Nucleus accumbens (tissue), 56 donors: ENCODE measurements at places on chromosomes 7 and 10.

DNA sequence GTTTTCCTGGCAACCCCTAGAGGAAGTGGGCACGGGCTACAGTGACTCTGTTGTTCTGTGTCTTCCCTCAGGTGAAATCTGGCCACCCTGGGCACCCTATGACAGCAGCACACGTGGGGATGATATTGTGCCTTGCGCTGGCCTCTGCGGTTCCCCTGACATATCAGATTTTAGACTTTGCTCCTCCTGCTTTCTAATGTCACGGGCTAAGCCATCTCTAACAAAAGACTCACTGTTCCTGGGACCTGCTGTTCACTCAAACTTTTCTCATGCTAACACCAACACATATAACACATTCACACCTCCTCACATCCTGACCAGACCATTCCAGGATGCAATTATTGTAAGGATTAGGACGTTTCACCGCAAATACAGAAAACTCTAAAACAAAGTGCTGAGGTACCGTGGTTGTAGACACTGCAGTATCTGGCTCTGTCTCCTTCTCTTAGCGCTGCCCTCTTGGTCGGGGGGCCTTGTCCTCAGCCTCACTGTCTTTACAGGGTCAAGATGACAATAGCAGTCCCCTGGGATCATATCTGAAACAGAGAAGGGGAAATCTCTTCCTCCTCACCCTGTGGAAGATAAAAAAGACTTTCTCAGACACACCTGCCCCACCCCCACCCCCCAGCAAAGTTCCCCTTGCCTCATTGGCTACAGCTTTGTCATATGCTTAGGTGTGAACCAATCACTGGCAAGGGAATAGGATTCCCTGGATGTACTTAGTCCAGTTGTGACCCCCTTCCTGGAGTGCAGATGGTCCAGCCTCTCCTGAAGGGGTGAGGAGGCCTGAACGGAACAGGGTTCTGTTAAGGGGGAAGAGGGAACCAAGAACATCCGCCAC is 14.1 kb downstream of the CHN2 start:
- DNase-seq: no peak

DNA sequence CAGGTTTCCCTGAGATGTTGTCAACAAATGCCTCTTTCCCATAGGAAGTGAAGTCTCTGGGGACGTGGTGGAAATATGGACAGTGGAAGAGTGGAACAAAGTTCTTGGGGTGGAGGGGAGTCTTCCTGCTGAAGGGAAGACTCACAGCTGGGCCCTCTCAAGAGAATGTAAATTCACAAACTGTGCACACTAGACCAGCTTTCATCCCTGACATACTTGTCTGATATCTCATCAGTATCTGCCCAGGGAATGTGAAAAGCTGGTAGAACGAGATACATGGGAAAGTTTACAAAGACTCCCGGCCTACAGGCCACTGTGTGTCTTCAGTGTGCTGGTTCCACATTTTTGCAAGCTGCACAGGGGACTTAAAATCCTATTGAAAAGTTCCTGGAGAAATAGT is 16.7 kb upstream of the CCDC3 start:
- no peak for DNase-seq

- DNase-seq: no peak
Observed at GRCh38 chr10:10816447-10816846, 201.2 kb upstream of the CELF2 start.

- no peak for DNase-seq
Observed at GRCh38 chr10:20990604-20991003, 93.5 kb upstream of the NEBL start.

- DNase-seq: no peak
Observed at GRCh38 chr10:35453855-35454532, 117.7 kb downstream of the CCNY start.

- no peak for DNase-seq
Observed at GRCh38 chr10:10361301-10361885, 656.3 kb upstream of the CELF2 start.

- DNase-seq: no peak
Observed at GRCh38 chr7:97075928-97076327, 41.6 kb upstream of the SDHAF3 start.

DNA sequence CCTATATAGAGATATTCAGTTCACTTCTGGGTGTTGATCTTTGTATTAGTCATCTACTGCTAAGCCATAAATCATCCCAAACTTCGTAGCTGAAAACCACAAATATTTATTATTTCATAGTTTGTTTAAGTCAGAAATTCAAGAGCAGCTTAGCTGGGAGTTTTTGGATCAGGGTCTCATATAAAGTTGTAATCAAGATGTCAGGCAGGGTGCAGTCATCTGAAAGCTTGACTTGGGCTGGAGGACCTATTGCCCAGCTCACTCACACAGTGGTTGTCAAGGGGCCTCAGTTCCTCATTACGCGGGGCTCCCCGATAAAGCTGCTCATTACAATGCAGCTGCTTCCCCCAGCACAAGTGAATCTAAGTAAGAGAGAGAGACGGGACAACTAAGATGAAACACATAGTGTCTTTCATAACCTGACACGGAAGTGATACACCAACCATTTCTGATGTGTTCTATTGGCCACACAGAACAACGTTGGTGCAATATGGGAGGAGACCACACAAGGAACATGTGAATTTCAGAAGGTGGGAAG is 15.7 kb downstream of the PPP1R3C start:
- DNase-seq: no peak

DNA sequence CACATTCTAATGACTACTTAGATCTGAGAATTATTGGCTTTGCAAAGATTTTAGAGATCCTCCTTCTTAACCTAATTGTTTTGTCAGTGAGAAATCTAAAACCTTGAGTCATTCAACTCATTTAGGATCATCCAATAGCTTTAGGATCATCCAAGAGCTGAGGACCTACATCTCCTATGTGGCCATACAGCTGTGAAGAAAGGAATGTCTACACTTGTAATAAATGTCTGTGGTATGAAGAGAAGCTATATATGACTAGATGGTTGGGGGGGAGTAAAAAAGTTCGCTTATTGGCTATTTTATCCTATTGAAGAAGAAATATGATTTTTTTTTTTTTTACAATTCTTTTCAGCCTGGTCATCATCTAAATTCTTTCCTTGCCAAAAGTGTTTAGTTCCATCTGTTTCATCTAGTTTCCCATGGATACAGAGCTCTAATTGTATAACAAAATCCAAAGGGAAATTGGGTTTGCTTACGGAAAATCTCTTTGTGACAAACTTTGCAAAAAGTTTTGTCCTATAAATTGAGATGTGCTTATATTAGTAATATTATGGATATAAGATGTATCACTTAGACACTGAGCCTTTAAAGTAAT is 196.7 kb downstream of the PRKG1 start:
- no peak for DNase-seq

DNA sequence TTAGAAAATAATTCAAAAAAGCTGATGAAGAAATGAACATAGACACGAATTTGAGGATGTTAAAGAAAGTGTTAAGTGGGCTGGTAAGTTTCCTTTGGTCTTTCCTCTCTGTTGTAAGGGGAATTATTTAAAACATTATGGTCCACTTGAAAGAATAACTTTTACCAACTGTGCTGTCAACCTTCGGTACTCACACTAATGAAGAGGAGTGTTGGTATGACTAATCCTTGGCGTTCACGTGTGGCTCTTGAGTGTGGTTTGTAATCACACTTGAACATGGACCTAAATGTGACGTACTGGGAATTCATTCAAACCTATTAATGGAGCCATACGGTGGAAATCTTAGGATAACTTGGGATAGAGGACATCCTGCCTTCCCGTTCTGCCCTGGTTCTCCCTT is 41.3 kb downstream of the TBXAS1 start:
- DNase-seq: no peak

- DNase-seq: no peak
Observed at GRCh38 chr10:28281726-28282315, 21.0 kb downstream of the MPP7 start.

DNA sequence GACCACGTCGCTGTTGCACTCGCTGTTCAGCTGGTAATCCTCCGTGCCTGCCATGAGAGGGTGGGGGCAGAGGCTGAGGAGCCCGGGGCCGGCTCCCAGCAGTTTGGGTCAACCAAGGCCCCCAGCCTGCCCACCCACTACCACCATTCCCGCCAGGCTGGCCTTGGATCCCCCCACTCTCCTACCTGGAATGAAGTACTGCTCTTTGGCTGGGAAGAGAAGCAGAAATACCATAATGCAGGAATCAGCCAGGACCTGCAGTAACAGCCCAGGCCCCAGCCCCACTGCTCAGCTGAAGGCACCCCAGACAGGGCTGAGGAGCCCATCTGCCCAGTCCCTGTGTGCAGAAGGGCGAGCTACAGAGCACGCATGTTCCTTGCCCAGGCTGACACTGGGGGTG is 138.0 kb downstream of the SLIT1 start:
- DNase-seq: no peak

GRCh38 chr7:95780665-95781064 is 8.3 kb downstream of the DYNC1I1 start:
- no peak for DNase-seq

DNA sequence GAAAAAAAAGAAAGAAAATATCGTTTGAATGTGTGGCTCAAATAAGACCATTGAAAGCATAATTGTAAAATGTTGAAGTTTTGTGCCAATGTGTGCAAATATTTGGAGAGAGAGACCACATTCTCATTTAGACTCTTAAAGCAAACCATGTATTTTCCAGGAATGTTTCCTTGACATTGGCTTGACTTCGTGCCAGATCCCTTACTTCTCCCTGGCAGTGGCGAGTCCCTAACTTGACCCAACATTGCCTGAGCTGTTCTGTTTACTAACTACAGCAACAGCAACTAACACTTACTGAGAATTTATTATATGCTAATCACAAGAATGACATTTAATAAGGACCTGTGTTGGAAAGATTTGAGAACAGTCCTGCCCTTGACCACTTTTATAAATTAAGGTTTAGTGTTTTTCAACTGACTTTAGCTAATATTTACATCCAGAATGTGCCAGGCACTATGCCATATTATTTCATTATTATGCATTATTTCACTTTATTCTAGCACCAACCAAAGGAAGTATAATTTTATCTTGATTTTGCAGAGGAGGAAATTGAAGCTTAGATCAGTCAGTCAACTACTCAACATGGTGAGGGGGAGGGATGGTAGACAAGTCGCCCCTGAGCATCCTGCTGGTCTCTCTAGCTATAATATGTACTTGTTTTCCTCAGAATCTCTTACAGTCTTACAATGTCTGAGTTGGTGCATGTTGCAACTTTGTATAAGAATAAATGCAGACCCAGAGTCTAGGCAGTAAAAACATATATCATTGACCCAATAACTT is 29.7 kb downstream of the ZNF467 start:
- no peak for DNase-seq

- DNase-seq: no peak
Observed at GRCh38 chr7:16514271-16514670, 12.4 kb upstream of the LRRC72 start.

DNA sequence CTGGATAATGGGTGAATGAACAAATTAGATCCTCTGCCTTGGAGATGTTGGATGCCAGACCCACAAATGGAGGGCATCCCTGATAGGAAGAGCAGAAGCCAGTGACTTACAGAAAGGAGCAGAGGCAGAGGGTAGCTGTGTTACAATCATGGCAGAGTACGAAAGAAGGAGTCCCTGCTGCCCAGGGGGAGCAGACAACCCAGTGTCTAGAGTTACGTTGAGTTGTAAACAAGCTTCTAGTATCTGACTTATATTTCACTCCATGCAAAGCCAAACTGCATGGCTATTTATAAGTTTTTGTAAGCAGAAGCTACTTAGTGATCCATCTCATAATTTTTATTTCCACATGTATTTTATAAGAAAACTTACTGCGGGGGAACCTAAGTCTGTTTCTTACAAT is 56.2 kb upstream of the A1CF start:
- no peak for DNase-seq

DNA sequence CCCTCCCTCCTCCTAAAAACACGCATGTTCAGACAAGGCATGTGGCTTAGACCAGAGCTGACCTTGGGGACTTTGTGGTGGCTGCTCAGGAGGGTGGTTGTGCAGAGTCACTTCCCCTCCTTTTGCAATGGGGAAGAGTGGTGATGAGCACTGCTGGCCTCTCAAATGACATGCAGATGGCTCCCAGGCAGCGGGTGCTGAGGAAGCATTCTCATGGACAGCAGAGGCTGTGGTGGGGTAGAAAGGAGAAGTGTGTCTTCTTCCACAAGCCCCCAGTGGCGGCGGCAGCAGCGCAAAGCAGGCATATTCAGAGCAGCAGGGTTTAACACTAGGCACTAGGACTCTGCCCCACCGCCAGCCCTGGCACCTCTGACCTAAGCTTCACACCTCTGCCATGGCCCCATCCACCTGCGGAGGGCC is 105.9 kb upstream of the ANLN start:
- no peak for DNase-seq

- no peak for DNase-seq
Observed at GRCh38 chr10:103632247-103632642, 138.7 kb downstream of the NEURL1 start.

DNA sequence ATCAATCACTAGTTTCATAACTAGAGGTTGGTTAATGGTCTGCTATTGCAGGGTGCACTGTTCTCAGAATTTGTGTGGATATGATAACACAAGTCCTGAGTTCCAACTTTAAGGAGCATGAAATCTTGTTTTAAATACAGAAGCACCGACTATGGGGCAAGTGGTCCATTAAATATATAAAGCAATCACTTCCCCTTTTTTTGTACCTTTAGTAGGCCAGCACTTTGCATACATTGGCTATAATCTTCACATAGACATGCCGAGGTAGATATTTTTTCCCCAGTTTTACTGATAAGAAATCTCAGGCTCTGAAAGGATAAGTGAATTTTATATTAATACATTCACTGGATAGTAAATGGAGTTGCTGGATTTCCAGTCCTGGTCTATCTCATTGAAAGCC is 286.3 kb downstream of the NRG3 start:
- no peak for DNase-seq

GRCh38 chr10:117797296-117797695 is 249.4 kb downstream of the RAB11FIP2 start:
- DNase-seq: no peak

DNA sequence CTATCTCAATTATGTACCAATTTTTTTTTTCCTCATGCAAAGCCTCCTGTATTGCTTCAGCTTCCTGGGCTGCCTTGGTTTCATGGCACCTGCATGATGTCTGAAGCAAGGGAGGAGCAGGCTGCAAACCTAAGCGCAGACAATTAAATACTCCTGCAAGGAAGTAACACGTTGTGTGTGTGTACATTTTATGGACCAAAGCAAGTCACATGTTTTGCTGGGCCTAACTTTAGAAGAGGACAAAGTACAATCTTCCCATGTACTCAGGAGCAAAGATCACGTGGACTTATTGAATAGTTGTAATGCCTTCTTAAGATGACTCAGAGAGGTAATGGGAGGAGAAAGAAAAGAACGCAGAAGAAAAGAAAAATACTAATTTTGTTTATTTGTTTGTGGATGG is 944.0 kb upstream of the C7orf33 start:
- DNase-seq: no peak

DNA sequence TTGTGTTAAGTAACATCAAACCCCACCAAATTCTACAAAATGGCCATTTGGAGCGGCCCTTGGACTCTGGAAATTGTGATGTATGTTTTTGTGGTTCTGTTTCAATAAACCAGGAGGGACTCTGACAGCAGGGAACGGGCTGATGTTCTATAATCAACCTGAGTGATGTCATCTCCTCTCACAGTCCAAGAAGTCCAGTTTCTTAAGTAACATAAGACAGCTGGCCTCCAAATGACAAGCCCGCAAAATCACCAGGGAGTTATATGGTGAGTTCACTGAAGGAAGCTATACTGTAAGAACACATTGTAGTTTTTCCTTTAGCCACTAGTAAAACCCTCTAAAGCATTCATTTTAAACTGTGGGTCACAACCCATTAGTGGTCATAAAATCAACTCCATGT is 34.0 kb downstream of the GOT1 start:
- DNase-seq: no peak

- DNase-seq: no peak
Observed at GRCh38 chr7:77395626-77396025, 20.5 kb downstream of the GSAP start.

- DNase-seq: no peak
Observed at GRCh38 chr10:65501259-65501658, 1424.6 kb upstream of the LRRTM3 start.
